ENCODE measurements at places on chromosomes 5 and 9. TPM values are rescaled to one million over a fixed set of nuclear protein-coding genes. Genes with fewer than 3 reads are reported as not detected.

The WWC1 gene
- total RNA-seq, result 8.7 TPM

The TIGD6 gene
- total RNA-seq, result 3.9 TPM

The SPOUT1 gene
- total RNA-seq, result 4.4 TPM

The MARCOL gene
- total RNA-seq, result not detected

The PCSK1 gene
- total RNA-seq, result 0.88 TPM

The DRD1 gene
- total RNA-seq, result 0.82 TPM

The KIF20A gene
- total RNA-seq, result 33.8 TPM

GRCh38 chr5:143019614-143020515 lies 249.7 kb downstream of the ARHGAP26 start:
- no peak overlapping the region for H3K4me3 ChIP-seq
- H3K36me3 ChIP-seq, result no peaks in the 10 kb centered on the region
- no peaks in the 10 kb centered on the region for H3K4me1 ChIP-seq
- no peaks in the 10 kb centered on the region for H3K27me3 ChIP-seq

DNA sequence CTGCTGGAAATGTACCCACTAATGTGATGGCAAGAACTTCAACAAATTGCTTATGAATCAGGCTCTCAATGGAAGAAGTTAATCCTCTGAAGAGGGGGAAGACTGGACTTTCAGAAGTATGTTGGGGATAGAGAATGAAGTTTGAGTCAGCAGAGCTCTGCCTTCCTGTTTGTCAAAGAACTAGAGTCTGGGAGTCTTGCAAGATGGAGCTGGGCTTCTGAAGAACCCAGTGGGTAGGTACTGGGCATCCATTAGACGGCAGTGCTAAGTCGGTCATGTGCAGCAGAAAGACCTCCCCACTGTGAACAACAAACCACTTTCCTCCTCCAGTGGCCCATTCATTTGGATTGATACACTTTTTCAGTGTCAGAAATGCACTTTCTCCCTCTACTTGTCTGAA lies 34.6 kb downstream of the OTULIN start:
- DNase-seq, result no peak
- no peak overlapping the region for H3K27ac ChIP-seq
- no peak overlapping the region for H3K4me3 ChIP-seq
- no peaks in the 10 kb centered on the region for H3K27me3 ChIP-seq
- no peaks in the 10 kb centered on the region for H3K4me1 ChIP-seq

DNA sequence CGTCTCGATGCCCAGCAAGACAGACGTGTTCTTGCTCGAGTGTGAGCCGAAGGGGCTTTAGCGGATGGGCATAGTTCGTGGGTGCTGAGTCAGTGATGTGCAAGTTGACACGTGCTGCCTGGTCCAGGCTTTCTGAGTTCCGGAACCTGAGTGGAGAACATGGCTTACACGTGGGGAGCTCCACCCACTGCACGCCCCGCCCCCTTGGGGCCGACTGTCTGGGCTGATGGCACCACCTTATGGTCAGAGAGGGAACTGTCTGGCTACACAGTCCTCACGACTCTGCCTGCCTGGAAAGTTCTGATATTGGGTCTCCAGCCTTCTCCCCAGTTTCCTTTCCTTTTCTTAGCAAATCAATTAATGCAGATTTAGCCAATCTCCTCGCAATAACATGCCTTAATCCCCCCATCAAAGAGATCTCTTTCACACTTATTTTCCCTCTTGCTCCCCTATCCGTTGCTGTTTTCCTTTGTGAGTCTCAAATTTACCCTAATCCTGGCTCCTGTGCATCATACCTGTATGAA lies 3.8 kb upstream of the STC2 start:
- H3K4me1 ChIP-seq, result no peaks in the 10 kb centered on the region
- no peak overlapping the region for H3K4me3 ChIP-seq
- peaks cover 19% of the 10 kb centered on the region for H3K27me3 ChIP-seq
- DNase-seq, result peak; percentile 65
- no peak overlapping the region for H3K27ac ChIP-seq

DNA sequence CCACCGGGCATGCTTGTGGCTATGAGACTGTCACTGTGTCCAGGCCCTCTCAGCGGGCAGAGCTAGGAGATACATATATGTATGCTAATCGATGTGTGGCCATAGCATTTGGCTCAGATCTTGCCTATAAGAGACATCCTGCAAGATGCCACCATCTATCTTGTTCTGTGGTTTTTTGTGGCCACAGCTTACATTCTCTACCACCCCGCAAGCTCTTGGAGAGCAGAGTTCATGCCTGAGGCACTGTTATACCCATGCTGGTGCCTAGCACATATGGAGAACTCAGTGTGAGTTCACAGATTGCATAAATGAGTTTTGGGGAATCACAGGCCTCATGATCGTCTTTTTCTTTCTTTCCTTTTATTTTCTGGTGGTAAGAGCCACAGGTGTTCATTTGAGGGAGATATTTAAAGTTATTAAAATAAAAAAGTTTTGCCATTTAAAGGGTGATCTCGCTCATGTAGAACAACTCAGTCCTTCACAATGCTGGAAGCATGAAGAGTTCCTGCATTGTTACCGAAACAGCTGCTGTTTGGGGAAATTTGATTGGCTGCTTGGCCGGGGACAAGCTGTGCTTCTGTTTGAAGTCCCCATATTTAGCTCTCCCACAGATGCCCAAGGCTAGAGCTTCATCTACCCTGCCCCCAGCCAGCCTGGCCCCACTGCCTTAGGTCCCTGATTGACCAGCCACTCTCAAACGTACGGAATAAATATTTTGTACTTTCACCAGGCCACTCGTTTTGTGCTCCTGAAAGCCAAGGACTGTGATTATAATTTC lies 169.2 kb upstream of the MAP1B start:
- H3K27ac ChIP-seq, result no peak overlapping the region
- H3K4me1 ChIP-seq, result no peaks in the 10 kb centered on the region
- no peaks in the 10 kb centered on the region for H3K36me3 ChIP-seq
- no peak for DNase-seq

DNA sequence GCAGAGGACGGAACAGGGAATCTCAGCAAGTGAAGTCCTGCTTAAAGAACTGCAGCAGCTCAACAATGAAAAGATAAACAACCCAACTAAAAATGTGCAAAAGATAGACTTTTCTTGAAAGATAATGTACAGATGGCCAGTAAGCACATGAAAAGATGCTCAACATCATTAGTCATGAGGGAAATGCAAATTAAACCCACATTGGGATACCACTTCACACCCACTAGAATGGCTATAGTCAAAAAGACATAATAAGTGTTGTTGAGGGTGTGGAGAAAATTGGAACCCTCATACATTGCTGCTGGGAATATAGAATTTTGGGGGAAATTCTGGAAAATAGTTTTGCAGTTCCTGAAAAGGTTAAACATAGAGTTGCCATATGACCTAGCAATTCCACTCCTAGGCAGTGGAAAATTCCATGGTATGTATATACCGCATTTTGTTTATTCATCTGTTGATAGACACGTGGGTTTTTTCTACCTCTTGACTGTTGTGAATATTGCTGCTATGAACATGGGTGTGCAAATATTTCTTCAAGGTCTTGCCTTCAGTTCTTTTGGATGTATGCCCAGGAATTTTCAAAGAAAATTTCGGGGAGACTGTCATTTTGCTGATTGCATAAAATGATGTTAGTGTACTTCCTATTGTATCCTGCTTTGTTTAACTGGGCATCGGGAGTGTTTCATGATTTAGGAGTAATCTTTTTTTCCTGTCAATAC lies 7.2 kb downstream of the CNOT8 start:
- DNase-seq, result no peak
- peaks cover 5% of the 10 kb centered on the region for H3K4me1 ChIP-seq
- no peaks in the 10 kb centered on the region for H3K27me3 ChIP-seq
- no peak overlapping the region for H3K27ac ChIP-seq
- no peaks in the 10 kb centered on the region for H3K36me3 ChIP-seq

GRCh38 chr5:113380807-113381326 lies 53.9 kb downstream of the TSSK1B start:
- no peaks in the 10 kb centered on the region for H3K4me1 ChIP-seq
- no peaks in the 10 kb centered on the region for H3K36me3 ChIP-seq
- H3K27me3 ChIP-seq, result no peaks in the 10 kb centered on the region
- no peak overlapping the region for H3K4me3 ChIP-seq
- no peak overlapping the region for H3K27ac ChIP-seq
- no peak for DNase-seq

GRCh38 chr5:163789870-163790269 lies 284.5 kb downstream of the MAT2B start:
- DNase-seq, result no peak
- no peaks in the 10 kb centered on the region for H3K27me3 ChIP-seq
- no peak overlapping the region for H3K4me3 ChIP-seq
- no peaks in the 10 kb centered on the region for H3K36me3 ChIP-seq
- H3K4me1 ChIP-seq, result no peaks in the 10 kb centered on the region

DNA sequence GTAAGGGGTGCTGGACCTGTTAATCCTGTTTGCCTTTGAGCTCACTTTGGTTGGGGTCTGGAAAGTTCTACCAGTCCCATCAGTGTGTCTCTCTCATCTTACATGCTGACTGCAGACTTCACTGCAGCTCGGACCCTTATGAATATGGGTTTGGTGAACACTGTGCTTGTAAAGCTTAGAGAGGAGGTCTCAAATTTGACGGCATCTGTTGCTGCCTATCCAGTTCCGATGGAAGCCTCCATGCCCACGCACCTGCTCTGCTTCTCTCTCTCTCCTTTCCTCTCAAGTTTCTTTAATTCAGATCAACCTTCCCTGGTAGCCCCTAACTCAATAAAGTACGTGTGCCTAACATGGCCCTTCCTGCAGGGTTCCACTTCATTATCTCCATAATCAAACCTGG lies 217.9 kb downstream of the HSPA4 start:
- no peaks in the 10 kb centered on the region for H3K27me3 ChIP-seq
- H3K36me3 ChIP-seq, result no peaks in the 10 kb centered on the region
- no peak overlapping the region for H3K4me3 ChIP-seq
- no peak for DNase-seq
- H3K4me1 ChIP-seq, result no peaks in the 10 kb centered on the region
- no peak overlapping the region for H3K27ac ChIP-seq

- H3K36me3 ChIP-seq, result no peaks in the 10 kb centered on the region
- no peak for DNase-seq
- H3K4me3 ChIP-seq, result peak overlapping the region; percentile 40
- H3K27me3 ChIP-seq, result peaks cover 15% of the 10 kb centered on the region
- no peaks in the 10 kb centered on the region for H3K4me1 ChIP-seq
Measured at GRCh38 chr5:141051521-141051866, 320 bp downstream of the PCDHB1 start.

- H3K36me3 ChIP-seq, result no peaks in the 10 kb centered on the region
- peak; percentile 63 for DNase-seq
- no peak overlapping the region for H3K4me3 ChIP-seq
- H3K27ac ChIP-seq, result peak overlapping the region; percentile 66
Measured at GRCh38 chr9:68515326-68516017, 25.2 kb downstream of the TMEM252 start.

- H3K27ac ChIP-seq, result no peak overlapping the region
- H3K4me1 ChIP-seq, result no peaks in the 10 kb centered on the region
- H3K36me3 ChIP-seq, result no peaks in the 10 kb centered on the region
- H3K4me3 ChIP-seq, result no peak overlapping the region
- H3K27me3 ChIP-seq, result no peaks in the 10 kb centered on the region
Measured at GRCh38 chr9:109176386-109176785, 9.3 kb upstream of the FRRS1L start.

GRCh38 chr5:56320686-56321085 lies 87.6 kb upstream of the ANKRD55 start:
- H3K27me3 ChIP-seq, result no peaks in the 10 kb centered on the region
- H3K4me3 ChIP-seq, result no peak overlapping the region
- no peak overlapping the region for H3K27ac ChIP-seq
- DNase-seq, result no peak

DNA sequence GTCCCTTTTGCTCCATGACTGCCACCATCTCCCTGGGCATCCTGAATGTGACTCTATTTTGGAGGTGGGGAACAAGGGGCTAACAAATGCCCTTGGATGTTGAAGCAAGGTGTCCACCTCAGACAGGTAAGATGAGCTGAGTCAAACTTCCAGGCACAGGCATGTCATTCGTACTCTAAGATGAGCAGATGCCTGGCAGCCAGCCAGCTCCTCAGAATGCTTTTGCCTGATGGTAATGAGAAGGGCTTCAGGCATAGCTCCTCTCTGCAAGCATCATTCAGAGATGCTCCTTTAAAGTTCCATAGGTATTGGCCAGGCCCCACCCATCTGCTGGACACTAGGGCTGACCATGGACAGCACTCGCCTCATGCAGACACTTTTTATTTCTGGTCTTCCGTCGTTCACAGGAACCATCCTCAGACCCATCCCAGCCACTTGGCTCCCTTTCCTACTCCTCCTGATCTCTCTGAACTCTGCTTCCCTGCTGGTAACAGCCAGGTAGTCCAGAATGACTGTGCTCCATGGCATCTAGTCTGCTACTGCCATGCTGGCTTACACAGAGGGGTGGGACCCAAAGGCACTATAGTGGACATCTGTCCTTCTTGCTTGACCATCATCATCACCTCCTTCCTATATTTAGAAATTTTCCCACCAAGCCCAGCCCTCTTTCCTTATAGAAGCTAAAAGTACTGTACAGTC lies 118.8 kb downstream of the GLIS3 start:
- no peak overlapping the region for H3K27ac ChIP-seq
- DNase-seq, result no peak
- no peaks in the 10 kb centered on the region for H3K27me3 ChIP-seq

- no peaks in the 10 kb centered on the region for H3K36me3 ChIP-seq
- peak overlapping the region; percentile 94 for H3K27ac ChIP-seq
- H3K27me3 ChIP-seq, result no peaks in the 10 kb centered on the region
- H3K4me3 ChIP-seq, result no peak overlapping the region
- H3K4me1 ChIP-seq, result peaks cover 54% of the 10 kb centered on the region
Measured at GRCh38 chr5:150642567-150642927, 2.1 kb downstream of the SYNPO start.

- H3K4me3 ChIP-seq, result no peak overlapping the region
- H3K36me3 ChIP-seq, result no peaks in the 10 kb centered on the region
- no peaks in the 10 kb centered on the region for H3K27me3 ChIP-seq
- H3K4me1 ChIP-seq, result no peaks in the 10 kb centered on the region
Measured at GRCh38 chr5:89595056-89595455, 712.1 kb upstream of the MEF2C start.

- H3K4me1 ChIP-seq, result peaks cover 3% of the 10 kb centered on the region
- H3K36me3 ChIP-seq, result no peaks in the 10 kb centered on the region
- H3K4me3 ChIP-seq, result no peak overlapping the region
- no peaks in the 10 kb centered on the region for H3K27me3 ChIP-seq
- no peak overlapping the region for H3K27ac ChIP-seq
Measured at GRCh38 chr9:123868002-123868401, 61.9 kb downstream of the DENND1A start.

- no peaks in the 10 kb centered on the region for H3K36me3 ChIP-seq
- H3K27me3 ChIP-seq, result no peaks in the 10 kb centered on the region
- H3K27ac ChIP-seq, result no peak overlapping the region
- H3K4me3 ChIP-seq, result no peak overlapping the region
- no peaks in the 10 kb centered on the region for H3K4me1 ChIP-seq
Measured at GRCh38 chr5:4244306-4244705, 648.7 kb downstream of the IRX1 start.

DNA sequence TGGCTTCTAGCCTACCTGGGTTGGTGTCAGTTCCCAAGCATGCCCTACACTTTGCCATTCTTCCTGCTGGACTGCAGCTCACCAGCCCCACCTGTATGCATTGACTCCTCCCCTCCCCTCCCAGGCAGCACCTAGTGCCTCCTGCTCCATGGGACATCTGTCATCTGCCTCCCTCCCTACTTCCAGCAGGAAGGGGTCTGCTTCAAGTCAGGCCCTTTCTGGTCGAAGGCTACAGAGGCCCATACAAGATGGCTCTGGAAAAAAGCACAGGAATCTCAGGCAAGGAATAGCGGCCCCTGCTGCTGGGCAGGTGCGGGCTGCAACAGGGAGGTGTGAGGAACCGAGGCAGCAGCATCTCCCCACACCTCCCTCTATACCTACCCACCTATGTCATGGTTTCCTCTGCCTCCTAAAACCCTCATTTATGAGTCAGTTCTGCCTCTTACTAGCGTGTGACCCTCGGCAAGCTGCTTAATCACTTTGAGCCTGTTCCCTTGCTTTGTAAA lies 19.7 kb downstream of the WWC1 start:
- H3K4me3 ChIP-seq, result no peak overlapping the region
- H3K27me3 ChIP-seq, result no peaks in the 10 kb centered on the region
- H3K27ac ChIP-seq, result no peak overlapping the region
- no peaks in the 10 kb centered on the region for H3K4me1 ChIP-seq
